ENCODE measurements at places on chromosomes 4 and X. TPM values are rescaled to one million over a fixed set of nuclear protein-coding genes. Genes with fewer than 3 reads are reported as not detected.

- DNase-seq: no peak
Measured at GRCh38 chr4:115515366-115515765, 401.9 kb upstream of the NDST4 start.

The PDE5A gene
- polyA plus RNA-seq: 5.5 TPM

DNA sequence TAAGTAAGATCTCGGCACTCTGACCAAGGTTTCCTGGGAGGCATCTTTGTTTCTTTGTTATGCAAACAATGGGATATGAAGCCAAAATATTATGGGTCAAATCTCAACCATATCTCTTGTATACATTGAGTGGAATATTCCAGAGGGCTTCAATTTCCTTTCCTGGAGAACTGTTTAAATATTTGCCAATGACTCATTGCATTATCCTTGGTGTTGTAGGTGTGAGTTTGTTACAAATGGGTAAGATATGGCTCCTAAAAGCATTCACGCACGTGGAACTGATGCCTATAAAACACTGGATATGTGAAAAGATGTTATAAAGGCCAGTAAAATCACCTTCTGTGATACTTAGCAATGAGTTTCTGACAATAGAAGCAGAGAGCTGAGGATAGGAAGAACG lies 150.5 kb upstream of the WDR1 start:
- no peak for DNase-seq

DNA sequence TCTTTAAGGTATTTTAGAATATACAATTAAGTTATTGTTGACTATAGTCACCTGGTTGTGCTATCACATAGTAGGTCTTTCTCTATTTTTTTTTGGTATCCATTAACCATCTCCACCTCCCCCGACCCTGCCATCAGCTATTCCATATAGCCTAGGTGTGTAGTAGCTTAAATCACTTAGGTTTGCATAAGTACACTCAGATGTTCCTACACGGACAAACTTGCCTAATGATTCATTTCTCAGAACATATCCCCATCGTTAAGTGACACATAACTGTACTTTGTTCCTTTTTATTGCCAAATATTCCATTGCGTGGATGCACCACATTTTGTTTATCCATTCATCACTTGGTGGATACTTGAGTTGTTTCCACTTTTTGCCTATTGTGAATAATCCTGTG lies 67.9 kb downstream of the SLAIN2 start:
- DNase-seq: no peak

The ATP8A1 gene
- polyA plus RNA-seq: 18.6 TPM

GRCh38 chr4:114015444-114015899 lies 36.0 kb upstream of the ARSJ start:
- DNase-seq: no peak

GRCh38 chr4:171817026-171817425 lies 3.8 kb downstream of the GALNTL6 start:
- DNase-seq: no peak
